Left lung (tissue), 14 donors: ENCODE measurements at places on chromosomes 2 and 18. TPM values are rescaled to one million over a fixed set of nuclear protein-coding genes. Genes with fewer than 3 reads are reported as not detected.

MSH6 gene
- polyA plus RNA-seq, result 90.1 TPM

ANO7 gene
- 2.8 TPM for polyA plus RNA-seq

HOXD12 gene
- not detected for polyA plus RNA-seq

AKAIN1 gene
- polyA plus RNA-seq, result not detected

CFAP210 gene
- 2.2 TPM for polyA plus RNA-seq

DNA sequence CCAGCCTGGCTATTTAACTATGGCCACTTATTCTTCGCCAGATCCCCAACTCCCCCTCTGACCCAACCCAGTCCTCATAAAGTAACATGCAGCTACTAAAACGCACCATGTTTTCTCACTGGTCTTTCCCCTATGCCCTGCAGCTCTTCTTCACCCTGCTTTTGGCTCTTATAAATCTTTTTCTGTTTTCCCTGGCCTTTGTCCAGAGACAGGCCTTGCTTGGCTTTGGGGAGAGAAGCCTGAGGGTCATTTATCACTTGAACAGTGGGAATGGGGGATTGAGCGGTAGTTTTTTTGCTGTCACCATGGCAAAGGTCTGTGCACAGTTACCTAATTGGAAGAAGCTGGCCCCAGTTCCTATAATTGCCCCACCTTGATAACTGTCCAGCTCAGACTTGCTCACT is 202.9 kb upstream of the NT5C1B start:
- H3K27me3 ChIP-seq, result no peaks in the 10 kb centered on the region
- H3K4me3 ChIP-seq, result no peak overlapping the region
- no peaks in the 10 kb centered on the region for H3K36me3 ChIP-seq
- H3K27ac ChIP-seq, result no peak overlapping the region

DNA sequence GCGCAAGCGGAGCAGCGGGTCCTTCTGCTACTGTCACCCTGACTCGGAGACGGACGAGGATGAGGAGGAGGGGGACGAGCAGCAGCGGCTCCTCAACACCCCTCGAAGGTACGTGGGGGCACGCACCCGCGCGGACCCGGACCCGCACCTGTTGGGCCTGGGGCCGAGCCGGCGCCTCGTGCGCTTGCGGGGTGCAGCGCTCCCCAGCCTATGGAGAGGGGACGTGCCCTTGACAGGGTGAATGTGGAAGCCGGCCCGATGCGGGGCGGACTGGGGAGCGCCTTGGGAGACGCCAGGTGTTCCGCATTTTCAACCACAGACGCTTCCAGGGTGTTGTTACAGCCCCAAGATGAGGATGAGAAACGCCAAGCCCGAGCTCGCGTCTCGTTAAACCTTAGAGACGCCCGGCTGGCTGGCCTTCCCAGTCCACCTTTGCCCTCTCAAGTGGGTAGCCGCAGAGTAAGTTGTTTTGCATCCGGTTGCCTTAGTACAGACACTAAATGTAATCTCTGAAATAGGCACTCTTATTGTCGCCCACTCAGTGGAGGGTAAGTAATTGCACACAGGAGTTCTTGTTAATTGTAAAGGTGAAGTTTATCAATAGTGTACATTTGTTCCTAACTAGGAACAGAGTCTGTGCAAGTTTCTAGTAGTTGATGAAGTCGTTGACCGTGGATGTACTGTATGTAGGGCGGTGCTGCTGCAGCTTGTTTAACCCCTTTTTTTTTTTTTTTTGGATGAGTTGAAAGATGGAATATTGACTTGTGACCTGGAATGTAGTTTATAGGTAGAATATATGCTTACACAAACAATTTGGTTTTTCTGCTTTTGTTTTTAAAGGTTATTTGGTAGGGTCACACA is 815 bp downstream of the GMCL1 start:
- peaks cover 26% of the 10 kb centered on the region for H3K4me1 ChIP-seq
- H3K27ac ChIP-seq, result peak overlapping the region; percentile 98
- peaks cover 8% of the 10 kb centered on the region for H3K36me3 ChIP-seq
- no peaks in the 10 kb centered on the region for H3K27me3 ChIP-seq
- peak overlapping the region; percentile 99 for H3K4me3 ChIP-seq

DNA sequence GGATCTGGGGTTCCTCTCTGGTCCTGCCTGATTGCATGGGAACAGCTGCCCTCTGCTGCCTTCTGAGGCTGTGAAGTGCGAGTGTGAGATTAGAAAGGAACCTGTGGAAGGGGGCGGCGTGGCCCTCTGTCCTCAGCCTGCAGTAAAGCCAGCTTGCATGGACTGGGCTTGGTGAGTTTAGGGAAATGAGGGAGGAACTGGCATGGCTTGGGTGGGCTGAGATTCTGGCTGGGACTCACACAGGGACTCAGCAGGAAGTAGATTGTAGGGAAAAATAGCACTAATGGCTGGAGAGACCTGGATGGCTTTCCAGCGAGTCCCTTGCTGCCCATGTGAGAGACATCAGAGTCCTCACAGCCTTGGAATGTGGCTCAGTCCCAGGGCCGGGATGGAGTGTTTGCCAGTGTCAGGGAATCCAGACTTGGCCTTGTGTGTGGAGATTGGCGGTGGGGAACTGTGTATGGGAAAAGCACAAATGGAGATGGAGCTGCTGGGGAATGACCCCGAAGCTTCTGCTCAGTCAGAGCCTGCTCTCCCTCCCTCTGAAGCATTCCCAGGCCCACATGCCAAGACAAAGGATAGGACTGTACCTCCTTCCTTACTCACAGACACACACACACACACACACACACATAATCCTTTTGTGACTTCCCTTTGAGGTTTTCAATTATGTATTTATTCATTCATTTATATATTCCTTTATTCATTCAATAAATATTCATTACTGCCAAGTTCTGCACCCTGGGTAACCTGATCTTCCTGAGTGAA is 115.4 kb downstream of the ACAA2 start:
- no peak for DNase-seq
- no peaks in the 10 kb centered on the region for H3K27me3 ChIP-seq
- H3K4me1 ChIP-seq, result no peaks in the 10 kb centered on the region
- no peak overlapping the region for H3K4me3 ChIP-seq
- no peaks in the 10 kb centered on the region for H3K36me3 ChIP-seq

GRCh38 chr2:134630504-134631159 is 88.2 kb downstream of the TMEM163 start:
- no peak overlapping the region for H3K27ac ChIP-seq
- H3K4me1 ChIP-seq, result no peaks in the 10 kb centered on the region
- no peak for DNase-seq
- no peaks in the 10 kb centered on the region for H3K36me3 ChIP-seq
- H3K27me3 ChIP-seq, result no peaks in the 10 kb centered on the region
- no peak overlapping the region for H3K4me3 ChIP-seq

DNA sequence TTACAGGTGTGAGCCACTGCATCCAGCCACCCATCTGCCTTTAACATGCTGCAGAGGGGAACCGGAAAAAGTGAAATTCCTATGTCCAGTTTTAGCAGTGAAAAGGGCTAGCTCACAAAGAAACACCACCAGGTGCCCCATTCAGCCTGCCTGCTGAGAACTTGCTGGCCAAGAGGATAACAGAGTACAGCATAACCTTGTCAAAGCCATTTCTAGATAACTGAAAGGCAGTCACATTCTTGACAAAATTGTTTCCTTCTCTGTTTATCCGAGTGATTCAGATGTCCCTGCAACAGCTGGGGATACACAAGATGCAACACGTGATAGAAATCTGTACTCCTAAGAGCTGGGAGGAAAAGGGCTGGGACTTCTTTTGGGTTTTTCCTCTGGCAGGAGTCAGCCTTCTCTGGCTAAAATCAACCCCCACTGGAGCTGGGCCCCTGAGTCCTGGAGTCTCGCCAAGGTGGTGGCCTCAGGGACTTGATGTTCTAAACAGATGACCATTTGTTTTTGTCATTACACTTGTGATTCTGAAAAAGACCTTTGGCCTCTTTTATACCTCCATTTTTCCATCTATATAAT is 505.4 kb downstream of the BCL11A start:
- DNase-seq, result no peak
- H3K4me1 ChIP-seq, result no peaks in the 10 kb centered on the region
- H3K27ac ChIP-seq, result no peak overlapping the region
- H3K27me3 ChIP-seq, result no peaks in the 10 kb centered on the region
- no peak overlapping the region for H3K4me3 ChIP-seq
- no peaks in the 10 kb centered on the region for H3K36me3 ChIP-seq

GRCh38 chr2:154974041-154974440 is 275.5 kb downstream of the KCNJ3 start:
- H3K36me3 ChIP-seq, result no peaks in the 10 kb centered on the region
- no peak overlapping the region for H3K27ac ChIP-seq
- DNase-seq, result no peak
- no peak overlapping the region for H3K4me3 ChIP-seq

- peak; percentile 46 for DNase-seq
- H3K27ac ChIP-seq, result no peak overlapping the region
- no peak overlapping the region for H3K4me3 ChIP-seq
- H3K36me3 ChIP-seq, result no peaks in the 10 kb centered on the region
Observed at GRCh38 chr18:54983041-54983686, 23.9 kb upstream of the CCDC68 start.

DNA sequence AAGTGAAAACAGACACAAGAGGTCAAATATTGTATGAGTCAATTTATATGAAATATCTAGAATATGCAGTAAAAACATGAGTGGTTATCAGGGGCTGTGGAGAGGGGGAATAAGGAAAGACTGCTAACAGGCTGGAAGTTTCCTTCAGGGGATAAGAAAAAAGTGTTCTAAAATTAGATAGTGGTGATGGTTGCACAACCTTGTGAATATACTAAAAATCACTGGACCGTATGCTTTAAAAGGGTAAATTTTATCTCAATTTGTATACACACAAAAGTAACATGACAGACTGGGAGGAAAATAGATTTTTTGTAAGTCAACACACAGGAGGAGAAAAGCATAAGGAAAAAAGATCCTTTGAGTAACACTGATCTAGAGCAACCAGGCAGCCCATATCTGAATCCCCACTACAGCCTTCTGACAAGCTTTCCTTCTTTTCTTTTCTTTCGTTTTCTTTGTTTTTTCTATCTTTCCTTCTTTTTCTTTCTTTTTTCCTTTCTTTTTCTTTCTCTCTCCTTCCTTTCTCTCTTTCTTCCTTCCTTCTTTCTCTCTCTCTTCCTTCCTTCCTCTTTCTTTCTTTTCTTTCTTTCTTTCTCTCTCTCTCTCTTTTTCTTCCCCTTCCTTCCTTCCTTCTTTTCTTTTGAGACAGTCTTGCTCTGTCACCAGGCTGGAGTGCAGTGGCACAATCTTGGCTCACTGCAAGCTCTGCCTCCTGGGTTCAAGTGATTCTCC is 95.4 kb downstream of the AAK1 start:
- H3K27ac ChIP-seq, result no peak overlapping the region
- peaks cover 13% of the 10 kb centered on the region for H3K36me3 ChIP-seq
- no peak for DNase-seq
- no peaks in the 10 kb centered on the region for H3K4me1 ChIP-seq

GRCh38 chr2:196489371-196489770 is 150.1 kb upstream of the CCDC150 start:
- H3K36me3 ChIP-seq, result no peaks in the 10 kb centered on the region
- no peak overlapping the region for H3K4me3 ChIP-seq
- H3K27me3 ChIP-seq, result no peaks in the 10 kb centered on the region
- DNase-seq, result no peak
- H3K27ac ChIP-seq, result no peak overlapping the region

DNA sequence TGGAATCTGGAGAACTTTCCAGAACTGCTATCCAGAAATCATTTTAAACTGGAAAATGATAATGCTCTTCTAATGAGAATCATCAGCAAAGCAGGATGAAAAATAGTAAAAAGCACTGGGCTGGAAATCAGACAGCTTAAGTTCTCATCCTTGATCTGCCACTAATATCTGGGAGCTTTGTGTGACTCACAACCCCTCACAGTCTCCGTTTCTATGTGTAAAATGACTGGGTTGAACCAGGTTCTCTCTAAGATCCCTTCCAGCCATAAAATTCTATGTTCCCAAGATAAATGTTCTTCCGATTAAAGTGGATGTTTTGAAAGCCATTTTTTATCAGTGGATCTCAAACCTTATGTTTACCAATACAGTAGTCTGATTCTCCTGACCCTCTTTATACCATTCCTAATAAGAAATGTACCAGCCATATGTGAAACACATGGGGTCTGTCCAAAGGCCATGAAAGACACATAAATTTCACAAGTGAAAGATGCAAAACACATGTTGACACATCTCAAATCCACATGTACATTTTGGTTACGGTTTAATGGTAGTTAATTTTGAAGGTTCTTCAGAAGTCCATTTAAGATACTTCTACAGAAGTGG is 188.8 kb downstream of the EN1 start:
- DNase-seq, result no peak
- no peaks in the 10 kb centered on the region for H3K36me3 ChIP-seq
- H3K4me1 ChIP-seq, result no peaks in the 10 kb centered on the region

DNA sequence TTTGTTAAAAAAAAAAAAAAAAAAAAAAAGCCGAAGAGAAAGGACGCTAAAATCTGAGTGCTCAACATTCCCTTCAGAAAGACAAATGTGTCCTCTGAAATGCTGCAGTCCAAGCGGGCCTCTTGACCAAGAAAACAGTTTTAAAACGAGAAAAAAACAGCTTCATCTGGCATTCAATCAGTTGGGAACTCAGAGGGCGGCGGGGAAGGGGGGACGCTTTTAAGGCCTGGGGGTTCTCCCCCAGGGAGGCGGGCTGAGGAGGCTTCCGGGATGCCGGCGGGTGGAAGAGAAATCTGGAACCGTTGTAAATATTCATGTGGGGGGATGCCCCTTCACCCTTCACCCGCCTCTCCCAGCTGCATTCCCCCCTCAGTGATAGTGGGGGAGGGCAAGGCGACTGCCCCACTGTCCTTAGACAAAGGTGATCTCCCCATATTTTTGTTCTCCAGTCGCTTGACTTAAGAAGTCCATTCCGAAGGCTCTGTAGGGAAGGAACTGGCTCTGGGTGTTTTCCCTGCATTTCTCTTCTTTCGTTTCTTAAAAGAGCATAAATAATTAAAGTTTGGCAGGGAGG is 3.3 kb upstream of the HOXD11 start:
- H3K36me3 ChIP-seq, result no peaks in the 10 kb centered on the region
- H3K27ac ChIP-seq, result no peak overlapping the region
- DNase-seq, result no peak
- H3K4me1 ChIP-seq, result peaks cover 21% of the 10 kb centered on the region
- peaks cover 100% of the 10 kb centered on the region for H3K27me3 ChIP-seq

GRCh38 chr2:75627902-75628504 is 18.6 kb upstream of the MRPL19 start:
- DNase-seq, result peak; percentile 64
- no peaks in the 10 kb centered on the region for H3K27me3 ChIP-seq
- H3K27ac ChIP-seq, result no peak overlapping the region
- no peaks in the 10 kb centered on the region for H3K4me1 ChIP-seq
- no peaks in the 10 kb centered on the region for H3K36me3 ChIP-seq

GRCh38 chr2:53751728-53752127 is 15.9 kb upstream of the CHAC2 start:
- H3K4me1 ChIP-seq, result peaks cover 4% of the 10 kb centered on the region
- H3K36me3 ChIP-seq, result no peaks in the 10 kb centered on the region
- H3K27ac ChIP-seq, result no peak overlapping the region
- DNase-seq, result no peak
- no peak overlapping the region for H3K4me3 ChIP-seq

GRCh38 chr2:189142893-189143759 is 36.4 kb downstream of the COL5A2 start:
- no peaks in the 10 kb centered on the region for H3K36me3 ChIP-seq
- no peak overlapping the region for H3K4me3 ChIP-seq
- no peaks in the 10 kb centered on the region for H3K4me1 ChIP-seq
- no peak overlapping the region for H3K27ac ChIP-seq

- DNase-seq, result no peak
- no peak overlapping the region for H3K4me3 ChIP-seq
- no peak overlapping the region for H3K27ac ChIP-seq
- H3K4me1 ChIP-seq, result no peaks in the 10 kb centered on the region
- H3K27me3 ChIP-seq, result no peaks in the 10 kb centered on the region
- H3K36me3 ChIP-seq, result no peaks in the 10 kb centered on the region
Observed at GRCh38 chr2:46926863-46927262, 11.3 kb upstream of the MCFD2 start.
